ENCODE measurements at places on chromosomes 6 and 20. TPM values are rescaled to one million over a fixed set of nuclear protein-coding genes. Genes with fewer than 3 reads are reported as not detected.

DNA sequence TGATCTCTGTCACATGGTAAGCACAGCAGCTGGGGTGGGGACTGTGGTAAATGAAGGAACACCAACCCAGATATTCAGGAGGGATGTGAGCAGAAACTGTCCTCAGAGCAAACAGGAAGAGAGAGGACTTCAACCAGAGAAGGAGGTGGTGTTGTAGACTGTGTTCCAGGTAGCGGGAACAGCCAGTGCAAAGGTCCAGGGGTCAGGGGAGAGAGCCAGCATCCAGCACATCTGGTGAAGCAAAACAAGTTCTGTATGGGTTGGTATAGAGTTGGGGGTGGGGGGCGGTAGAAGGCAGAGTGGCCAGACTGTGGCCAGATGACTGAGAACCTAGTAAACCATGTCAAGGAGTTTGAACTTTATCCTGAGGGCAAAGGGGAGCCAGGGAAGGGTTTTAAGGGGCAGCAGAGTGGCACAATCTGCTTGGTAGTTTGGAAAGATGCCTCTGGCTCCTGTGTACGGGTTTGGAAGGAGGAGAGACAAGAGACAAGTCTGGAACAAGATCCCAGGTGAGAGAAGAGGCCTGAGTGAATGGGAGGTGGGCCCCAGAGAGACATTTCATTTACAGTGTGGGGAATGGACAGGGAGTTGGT, 27.8 kb upstream of the TTPAL start:
- no peaks in the 10 kb centered on the region for H3K4me1 ChIP-seq
- DNase-seq, result no peak
- H3K36me3 ChIP-seq, result no peaks in the 10 kb centered on the region
- no peak overlapping the region for H3K4me3 ChIP-seq
- H3K27ac ChIP-seq, result no peak overlapping the region
- H3K27me3 ChIP-seq, result peaks cover 3% of the 10 kb centered on the region

DNA sequence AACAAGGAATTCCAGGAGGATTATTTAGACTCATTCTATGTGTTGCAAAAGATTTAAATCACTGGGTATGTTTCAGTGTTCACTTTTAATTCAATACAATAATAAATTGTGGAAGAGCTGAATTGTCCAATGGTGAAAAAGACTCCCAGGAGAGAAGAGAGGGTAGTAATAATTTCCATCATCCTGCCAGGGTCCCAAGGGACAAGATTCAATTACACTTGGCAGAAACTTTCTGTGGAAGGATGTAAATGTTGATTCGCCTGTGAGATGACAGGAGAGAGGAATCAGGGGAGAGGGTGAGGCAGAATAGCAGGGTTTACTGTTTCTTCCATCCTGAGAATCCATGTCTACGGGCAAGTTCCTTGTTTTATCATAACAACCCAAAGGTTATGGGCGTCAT, 342.7 kb downstream of the ESR1 start:
- no peak overlapping the region for H3K4me3 ChIP-seq
- peaks cover 15% of the 10 kb centered on the region for H3K4me1 ChIP-seq
- no peak for DNase-seq

GRCh38 chr6:144581812-144582537, 296.8 kb downstream of the UTRN start:
- no peak overlapping the region for H3K27ac ChIP-seq
- H3K4me1 ChIP-seq, result peaks cover 23% of the 10 kb centered on the region
- no peak for DNase-seq
- H3K27me3 ChIP-seq, result no peaks in the 10 kb centered on the region
- peak overlapping the region; percentile 33 for H3K4me3 ChIP-seq

DNA sequence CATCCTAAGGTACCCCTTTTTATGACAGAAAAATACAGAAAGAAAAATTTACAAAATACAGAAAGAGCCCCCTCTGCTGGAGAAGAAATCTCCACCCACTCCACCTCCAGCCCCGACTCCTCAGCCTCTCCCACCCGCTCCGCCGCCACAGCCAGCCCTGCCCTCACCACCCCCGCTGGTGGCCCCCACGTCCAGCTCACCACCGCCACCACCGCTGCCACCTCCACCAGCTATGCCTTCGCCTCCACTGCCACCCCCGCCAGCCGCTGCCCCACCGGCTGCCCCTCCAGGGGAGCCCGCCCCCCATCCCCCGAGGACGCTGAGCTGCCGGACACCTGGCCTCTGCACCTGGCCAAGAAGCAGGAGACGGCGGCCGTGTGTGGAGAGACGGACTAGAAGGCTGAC, 17.7 kb downstream of the WFDC2 start:
- no peaks in the 10 kb centered on the region for H3K4me1 ChIP-seq
- peaks cover 4% of the 10 kb centered on the region for H3K27me3 ChIP-seq
- H3K4me3 ChIP-seq, result no peak overlapping the region

DNA sequence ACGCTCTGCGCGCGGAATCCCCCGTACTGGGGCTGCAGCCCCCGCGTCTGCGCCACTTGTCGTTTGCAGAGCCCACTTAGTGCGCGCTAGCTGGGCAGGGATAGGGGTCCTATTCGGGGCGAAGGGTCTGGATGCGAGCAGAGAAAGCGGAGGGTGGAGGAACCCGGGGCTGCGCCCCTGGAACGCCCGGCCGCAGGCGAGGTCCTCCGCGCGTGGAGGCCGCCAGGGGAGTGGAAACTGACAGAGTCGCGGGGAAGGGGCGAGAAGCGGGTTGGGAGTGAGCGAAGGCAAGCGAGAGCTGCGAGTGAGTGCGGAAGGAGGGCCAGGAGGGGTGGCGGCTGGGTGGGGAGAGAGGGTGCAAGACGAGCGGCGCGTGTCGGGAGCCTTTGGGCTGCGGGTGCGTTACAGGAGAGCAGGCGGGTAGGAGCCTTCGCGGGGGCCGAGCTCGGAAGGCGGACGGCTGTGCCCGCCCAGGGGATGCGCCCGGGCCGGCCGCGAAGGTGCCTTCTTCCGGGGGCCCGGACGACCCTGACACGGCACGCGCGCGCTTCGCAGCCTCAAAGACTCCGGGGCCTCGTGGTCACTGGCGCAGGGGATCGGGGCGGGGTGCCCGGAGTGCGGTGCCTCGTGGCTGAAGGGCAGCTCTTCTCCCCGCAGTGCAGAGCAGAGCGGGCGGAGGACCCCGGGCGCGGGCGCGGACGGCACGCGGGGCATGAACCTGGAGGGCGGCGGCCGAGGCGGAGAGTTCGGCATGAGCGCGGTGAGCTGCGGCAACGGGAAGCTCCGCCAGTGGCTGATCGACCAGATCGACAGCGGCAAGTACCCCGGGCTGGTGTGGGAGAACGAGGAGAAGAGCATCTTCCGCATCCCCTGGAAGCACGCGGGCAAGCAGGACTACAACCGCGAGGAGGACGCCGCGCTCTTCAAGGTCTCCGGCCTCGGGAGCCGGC, 1.2 kb downstream of the IRF4 start:
- peaks cover 92% of the 10 kb centered on the region for H3K27me3 ChIP-seq
- peak overlapping the region; percentile 70 for H3K4me3 ChIP-seq
- peaks cover 5% of the 10 kb centered on the region for H3K4me1 ChIP-seq
- no peak for DNase-seq

The PRDM13 gene
- total RNA-seq, result not detected

The ENPP1 gene
- total RNA-seq, result 12.9 TPM
